ENCODE measurements at places on chromosomes 2 and 18.

DNA sequence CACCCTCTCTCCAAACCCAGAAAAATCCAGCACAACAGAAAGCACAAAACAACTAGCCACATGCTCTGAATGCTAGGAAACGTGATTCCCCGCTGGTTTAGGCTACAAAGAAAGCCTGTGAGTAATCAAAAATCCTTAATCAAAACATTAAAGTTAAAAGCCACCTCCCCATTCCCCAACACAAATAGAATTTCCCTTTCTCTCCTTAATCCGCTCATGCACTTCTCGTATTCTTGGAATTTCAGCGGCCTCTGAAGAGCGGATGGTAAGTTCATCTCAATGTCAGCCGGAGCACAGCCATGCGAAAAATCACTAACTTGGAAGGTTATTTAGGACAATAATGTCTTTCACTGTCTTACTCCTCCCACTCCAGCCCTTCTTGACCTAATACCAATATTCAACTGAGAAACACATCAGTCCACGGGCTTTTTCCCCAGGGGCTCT is 126.7 kb downstream of the OSBPL1A start:
- no peak for DNase-seq

DNA sequence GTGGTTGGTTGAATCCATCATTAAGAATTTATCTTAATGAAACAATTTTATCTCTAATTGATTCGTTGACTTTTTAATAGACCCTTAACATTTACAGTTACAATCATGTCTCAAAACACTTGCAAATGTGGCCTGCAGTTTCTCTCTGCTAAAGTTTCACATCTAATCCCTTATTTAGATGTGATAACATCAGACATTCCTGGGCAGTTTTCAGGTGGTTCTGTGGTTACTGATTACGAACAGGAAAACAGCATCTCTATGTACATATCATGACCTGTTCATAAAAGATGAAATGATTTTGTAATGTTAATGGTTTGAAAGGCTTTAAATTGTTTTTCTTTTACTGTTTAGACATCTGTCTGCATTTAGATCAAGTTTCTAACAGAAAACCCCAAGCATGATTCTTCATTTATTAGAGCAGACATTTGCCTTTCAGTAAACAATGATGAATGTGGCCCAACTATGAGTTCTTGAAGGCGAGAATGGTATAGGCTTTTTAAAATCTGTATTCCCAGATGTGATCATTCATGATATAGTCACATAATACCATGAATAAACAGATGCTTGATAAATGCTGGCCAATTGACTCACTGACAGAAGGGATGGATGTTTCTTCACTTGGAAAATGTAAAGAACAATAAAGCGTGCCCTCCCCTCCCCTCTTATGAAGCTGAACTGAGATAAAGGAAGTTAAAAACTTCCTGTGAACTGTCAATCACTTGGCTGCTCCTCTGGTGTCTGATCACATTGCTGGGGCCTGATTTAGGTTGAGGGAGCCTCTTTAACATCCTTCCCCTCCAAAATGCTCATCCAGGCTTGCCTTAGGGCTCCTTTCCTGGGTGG is 3.5 kb downstream of the CAPN14 start:
- DNase-seq, result no peak

GRCh38 chr2:64820901-64821300 is 167.2 kb upstream of the SERTAD2 start:
- no peak for DNase-seq

DNA sequence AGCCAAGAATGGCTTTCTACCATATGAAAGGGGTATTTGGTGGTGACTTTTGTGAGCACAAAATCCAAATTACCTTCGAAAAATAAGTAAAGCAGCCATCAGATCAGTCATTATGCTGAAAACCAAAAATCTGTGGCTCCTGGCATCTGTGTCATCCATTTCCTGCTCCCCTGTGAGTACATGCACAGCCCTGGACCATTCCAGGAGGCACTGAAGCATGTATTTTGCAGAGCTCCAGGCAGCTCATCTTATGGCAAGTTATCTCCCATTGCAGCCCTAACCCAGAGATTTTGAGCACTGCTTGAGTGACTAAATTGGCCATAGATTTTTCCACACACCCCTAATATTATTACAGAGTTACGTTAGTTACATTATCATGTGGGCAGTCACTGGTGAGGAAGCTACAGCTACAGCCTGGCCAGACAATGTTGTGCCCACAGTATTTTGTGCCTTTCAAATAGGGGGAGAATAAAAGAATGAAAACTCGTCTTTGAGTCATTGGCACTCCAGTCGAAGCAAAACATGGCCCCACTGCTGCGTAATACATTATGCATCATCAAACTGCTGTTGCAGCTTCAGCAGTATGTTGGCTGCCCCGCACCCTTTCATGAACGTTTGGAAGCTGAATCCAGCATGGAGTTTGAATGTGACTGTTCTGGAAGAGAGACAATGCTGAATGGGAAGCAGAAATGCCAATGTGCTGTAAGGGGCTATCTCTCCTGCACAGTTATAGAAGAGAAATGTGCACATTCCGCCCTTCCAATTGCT is 702.2 kb downstream of the RNF144A start:
- DNase-seq, result no peak

DNA sequence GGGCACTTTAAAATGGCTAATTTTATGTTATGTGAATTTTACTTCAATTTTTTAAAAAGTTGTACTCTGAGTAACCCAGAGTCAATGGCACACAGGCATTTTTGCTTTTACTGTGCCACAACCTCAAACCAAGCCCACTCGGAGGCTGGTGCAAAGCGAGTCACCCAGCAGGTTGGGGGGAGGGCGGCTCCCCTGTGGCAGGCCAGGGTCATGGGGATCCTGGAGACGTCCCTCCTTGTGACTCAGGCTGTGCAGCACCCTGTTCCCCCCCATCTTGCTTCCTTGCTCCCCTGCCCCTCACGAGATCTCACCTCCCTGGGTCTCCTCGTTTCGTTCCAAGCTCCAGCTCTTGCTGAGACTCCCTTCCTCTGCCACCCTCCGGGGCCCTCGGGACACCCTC is 58.6 kb downstream of the POMC start:
- DNase-seq, result no peak

DNA sequence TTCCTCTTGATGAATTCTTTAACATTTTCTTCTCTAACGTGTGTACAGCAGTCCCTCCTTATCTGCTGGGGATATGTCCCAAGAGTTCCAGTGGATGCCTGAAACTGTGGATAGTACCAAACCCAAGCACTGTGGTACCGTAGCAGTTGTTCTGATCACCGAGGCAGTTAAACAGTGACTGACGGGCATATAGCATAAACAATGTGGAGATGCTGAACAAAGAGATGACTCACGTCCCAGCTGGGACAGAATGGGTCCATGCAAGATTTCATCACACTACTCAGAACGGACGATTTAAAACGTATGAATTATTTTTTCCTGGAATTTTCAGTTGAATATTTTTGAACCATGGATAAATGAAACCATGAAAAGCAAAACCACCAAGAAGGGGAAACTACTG is 54.5 kb upstream of the SPAG16 start:
- no peak for DNase-seq

DNA sequence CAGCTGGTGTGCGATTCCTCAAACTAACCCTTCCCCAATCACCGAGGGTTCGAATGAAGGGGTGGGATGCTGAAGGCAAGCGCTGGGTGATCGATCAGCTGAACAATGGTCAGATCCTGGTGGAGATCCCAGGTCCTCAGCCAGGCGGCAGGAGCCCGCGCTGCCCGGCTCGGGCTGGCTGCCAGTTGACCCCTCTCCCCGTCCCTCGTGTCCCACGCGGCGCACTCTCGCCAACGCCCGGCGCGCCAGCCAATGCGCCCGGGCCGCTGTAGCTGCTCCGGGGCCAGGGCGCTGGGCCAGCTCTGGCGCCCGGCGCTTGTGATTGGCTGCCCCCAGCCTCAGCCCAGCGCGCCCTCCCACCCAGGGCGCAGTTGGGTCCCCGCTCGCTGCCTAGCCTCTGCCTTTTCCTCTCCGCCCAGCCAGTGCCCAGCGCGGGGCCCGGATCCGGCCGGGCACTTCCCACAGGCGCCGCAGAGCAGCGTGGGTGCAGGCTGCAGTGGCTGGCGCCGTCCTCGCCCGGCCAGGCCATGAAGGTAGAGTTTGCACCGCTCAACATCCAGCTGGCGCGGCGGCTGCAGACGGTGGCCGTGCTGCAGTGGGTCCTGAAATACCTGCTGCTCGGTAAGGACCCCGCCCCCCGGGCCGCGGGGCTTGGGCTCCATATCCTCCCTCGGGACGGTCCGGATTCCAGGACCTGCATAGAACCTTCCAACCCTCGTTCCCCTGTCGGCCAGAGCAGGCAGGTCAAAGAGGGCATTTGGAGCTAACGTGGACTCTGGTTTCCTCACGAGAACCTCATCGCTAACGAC is at the start of gene MOGAT1:
TSS of gene MOGAT1 (plus strand) at position 400 of the 809 bp plus-strand sequence. CDS start at position 528, 128 bp downstream.
- no peak for DNase-seq

DNA sequence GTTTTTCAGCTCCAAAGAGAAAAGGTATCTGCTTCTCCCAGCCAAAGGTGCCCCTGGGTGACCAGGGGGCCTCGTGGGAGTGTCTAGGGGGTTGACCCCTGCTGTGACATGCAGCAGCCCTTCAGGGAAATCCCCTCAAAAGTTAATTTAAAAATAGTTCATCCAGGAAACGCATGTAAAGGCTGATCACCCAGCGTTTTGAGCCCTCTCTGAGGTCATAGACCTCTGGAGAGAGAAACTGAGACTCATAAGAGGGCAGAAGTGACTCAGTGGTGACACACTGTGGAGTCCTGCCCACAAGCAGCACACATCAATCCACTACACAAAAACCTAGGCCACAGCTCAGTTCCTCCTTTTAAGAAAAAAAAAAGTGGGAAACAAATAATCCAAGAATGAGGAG is 11.9 kb downstream of the GAL3ST2 start:
- peak; percentile 57 for DNase-seq

GRCh38 chr18:62716619-62717168 is 1.4 kb downstream of the PHLPP1 start:
- DNase-seq, result peak; percentile 33

DNA sequence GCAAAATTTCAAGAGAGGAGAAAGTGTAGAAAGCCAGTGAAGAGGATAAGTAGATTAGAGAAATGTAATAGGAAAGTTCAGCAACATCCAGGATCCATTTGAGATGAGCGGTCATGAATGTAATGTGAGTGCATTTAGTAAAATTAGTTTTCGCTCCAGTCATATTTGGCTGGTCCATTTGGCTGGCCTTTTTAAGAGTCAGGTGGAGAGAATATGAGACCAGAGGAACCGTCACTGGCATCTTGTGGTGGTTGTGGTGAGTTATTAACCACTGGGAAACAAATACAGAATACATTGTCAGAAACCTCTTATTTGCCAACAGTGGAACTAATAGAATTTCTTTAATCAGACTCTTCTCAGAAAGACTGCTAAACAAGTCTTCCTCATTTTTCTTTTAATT is 1064.3 kb upstream of the CDH2 start:
- DNase-seq, result no peak

DNA sequence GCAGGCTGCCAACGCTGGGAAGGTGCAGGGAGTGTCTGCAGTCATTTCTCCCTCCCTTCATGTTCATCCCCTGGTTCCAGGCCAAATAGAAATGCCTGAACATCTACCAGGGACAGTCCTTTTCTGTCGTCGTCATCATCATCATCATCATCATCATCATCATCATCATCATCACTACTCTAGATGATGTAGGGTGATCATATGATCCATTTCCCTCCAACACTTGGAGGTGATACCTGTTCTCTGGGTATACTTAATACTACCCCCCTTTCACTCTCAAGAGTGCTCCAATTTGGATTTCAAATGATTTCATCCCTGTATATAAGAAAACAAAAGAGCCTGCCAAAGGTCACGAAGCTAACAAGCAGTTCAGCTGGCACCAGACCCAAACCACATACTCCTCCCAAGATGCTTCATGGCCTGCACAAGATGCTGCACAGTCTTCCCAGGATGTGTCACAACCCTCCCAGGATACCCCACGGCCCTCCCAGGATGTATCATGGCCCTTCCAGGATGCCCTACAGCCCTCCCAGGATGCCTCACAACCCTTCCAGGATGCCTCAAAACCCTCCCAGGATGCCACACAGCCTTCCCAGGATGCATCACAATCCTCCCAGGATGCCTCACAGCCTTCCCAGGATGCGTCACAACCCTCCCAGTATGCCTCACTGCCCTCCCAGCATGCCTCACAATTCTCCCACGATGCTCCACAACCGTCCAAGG is 257.9 kb downstream of the DYSF start:
- DNase-seq, result no peak

DNA sequence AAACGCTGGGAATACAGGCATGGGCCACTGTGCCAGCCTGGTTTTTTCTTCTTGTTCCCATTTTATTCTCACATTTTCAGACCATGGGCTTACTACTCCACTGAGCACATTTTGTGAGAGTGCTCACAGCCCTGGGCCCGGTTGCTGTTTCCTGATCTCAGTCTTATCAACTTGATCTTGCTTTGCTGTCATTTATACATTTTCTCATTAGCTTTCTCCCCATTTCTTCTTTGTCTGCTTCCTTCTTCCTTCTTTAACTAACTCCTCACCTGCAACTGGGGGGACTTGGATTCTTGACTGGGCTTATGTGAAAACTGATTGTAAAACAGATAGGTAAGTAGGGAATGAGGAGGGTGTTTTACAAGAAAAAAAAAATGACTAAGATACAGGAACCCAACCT is 117.3 kb downstream of the PLB1 start:
- DNase-seq, result no peak

GRCh38 chr2:203582468-203582867 is 47.4 kb upstream of the RAPH1 start:
- no peak for DNase-seq

DNA sequence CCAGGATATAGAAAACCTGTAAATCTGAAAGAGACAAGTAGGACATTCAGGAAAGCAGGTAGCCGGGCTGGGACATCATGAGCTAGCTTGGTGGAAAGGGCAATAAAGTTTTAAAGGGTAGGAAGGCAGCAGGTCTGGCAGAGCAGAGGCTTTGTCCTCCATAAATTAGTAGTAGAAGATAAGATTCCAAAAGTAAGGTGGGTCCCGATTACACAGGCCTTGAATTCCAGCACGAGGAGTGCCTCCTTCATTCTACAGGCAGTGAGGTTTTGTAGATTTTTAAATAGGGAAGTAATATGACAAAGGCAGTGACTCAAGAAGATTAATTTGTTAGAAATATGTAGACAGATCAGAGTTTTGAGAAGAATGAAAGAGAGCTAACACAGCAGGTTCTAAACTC is 160.7 kb downstream of the DTNB start:
- no peak for DNase-seq

- no peak for DNase-seq
Observed at GRCh38 chr18:703213-703967, 9.0 kb downstream of the ENOSF1 start.

GRCh38 chr2:204312105-204312504 is 233.2 kb upstream of the PARD3B start:
- no peak for DNase-seq
